ENCODE measurements at places on chromosomes 2 and 18. TPM values are rescaled to one million over a fixed set of nuclear protein-coding genes. Genes with fewer than 3 reads are reported as not detected.

The GTF2A1L gene
- total RNA-seq = not detected

The CPO gene
- total RNA-seq = not detected

The BCL2 gene
- 13.3 TPM for total RNA-seq

DNA sequence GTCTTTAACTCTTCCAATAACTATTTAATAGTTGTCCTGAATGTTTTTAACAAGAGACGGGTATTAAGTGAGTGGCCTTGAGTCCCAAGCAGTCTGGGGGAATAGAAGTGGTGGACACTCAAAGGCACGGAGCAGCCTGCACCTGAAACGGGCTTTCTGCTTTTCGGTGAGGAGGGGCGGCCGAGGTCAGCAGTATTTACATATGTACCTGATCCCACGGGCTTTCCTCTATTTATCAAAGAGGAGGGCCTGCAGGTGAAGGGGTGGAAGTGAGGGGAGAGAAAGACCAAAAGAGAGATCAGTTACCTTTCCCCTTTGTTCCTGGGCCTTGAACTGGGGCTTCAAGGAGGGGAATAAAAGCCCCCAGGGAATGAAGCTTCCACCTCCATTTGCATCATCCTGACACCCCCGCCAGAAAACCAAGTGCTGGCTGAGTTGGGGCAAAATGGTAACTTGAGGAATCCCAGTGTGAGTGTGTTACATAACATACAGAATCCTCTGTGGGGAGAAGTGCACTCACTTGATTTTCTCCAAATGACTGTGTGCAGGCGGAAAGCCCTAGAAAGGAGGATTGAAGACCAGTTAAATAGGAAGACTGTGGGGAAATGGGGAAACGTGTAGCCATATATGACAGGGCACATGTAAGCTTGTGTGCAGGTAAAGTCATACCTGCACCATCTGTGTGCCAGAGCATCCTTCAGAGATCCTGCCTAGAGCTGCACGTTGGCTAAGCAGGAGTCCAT, 12.4 kb downstream of the POU3F3 start:
- DNase-seq = no peak

- no peak for DNase-seq
Measured at GRCh38 chr2:9032121-9032520, 28.6 kb upstream of the MBOAT2 start.

The CDH2 gene
- 0.16 TPM for total RNA-seq

DNA sequence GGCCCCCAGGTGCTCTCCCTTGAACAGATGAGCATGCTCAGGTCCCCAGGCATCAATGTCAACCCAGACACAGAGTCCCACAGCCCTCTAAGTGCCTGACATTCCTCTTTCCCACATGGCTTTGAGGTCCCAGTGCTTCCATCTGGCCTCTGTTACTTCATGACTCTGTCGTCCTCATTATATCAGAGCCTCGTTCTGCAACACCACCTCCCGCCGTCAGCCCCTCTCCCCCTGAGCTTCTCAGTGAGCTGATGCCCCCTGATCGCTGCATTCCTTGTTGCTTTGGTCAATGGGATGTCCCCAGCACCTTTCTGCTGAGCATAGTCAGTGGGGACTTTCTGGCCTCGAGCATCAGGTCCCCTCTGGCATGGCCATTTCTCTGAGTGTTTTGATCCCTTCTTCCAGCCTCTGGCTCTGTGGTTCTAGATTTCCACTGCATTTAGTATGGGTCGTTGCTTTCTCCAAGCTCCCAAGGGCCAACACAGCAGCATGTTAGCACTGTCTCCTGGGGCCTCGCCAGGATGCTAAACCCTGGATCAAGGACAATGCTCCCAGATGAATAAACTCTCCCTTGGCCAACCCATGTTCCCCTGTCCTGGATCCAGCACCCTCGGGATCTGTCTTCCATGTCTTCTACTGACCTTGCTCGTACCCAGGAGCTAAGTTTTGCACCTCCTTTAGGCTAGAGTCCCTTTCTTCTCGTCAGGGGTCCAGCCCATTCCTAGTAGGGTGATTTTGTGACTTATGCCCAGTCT, 143.2 kb upstream of the TWIST2 start:
- peak; percentile 28 for DNase-seq

- no peak for DNase-seq
Measured at GRCh38 chr2:239644011-239644410, 243.2 kb upstream of the HDAC4 start.

DNA sequence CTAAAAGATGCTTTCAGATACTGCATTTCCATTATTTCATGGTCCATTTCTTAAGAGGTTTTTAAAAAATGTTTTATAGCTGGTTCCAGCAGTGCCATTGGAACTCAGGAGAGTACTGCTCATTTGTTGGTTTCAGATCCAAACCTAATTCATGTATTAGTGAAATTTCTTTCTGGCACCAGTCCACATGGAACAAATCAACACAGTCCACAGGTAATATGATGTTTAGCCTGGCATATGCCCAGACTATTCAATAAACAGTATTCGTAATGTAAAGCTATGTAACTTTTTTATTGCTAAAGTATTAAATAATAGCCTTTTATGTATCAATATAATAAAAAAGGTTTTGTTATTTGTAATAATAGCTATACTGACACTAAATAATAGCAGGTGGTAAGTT, 134.5 kb downstream of the BIRC6 start:
- no peak for DNase-seq

GRCh38 chr2:196155575-196155974, 15.8 kb downstream of the STK17B start:
- no peak for DNase-seq

- DNase-seq = no peak
Measured at GRCh38 chr18:70754486-70754885, 465.6 kb downstream of the SOCS6 start.

The IL36RN gene
- total RNA-seq = not detected

DNA sequence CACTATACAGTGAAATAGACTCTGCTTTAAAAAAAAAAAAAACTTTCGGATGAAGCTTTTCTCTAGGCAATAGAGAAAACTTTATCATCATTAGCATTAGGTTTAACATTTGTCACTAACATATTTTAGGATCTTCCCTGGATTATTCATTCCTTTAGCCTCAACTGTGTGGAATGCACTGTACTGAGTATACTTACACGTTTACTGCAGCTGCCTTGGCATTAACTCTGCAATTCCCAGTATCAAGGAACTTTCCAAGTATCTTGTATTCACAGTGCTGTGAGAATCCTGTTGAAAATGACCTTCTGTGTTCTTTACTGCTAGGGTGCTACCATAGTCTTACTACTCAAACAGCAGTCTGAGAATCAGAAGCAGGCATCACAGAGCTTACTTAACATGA, 328.2 kb upstream of the COL3A1 start:
- DNase-seq = no peak

- DNase-seq = no peak
Measured at GRCh38 chr2:121360566-121361300, 75.7 kb upstream of the TFCP2L1 start.

DNA sequence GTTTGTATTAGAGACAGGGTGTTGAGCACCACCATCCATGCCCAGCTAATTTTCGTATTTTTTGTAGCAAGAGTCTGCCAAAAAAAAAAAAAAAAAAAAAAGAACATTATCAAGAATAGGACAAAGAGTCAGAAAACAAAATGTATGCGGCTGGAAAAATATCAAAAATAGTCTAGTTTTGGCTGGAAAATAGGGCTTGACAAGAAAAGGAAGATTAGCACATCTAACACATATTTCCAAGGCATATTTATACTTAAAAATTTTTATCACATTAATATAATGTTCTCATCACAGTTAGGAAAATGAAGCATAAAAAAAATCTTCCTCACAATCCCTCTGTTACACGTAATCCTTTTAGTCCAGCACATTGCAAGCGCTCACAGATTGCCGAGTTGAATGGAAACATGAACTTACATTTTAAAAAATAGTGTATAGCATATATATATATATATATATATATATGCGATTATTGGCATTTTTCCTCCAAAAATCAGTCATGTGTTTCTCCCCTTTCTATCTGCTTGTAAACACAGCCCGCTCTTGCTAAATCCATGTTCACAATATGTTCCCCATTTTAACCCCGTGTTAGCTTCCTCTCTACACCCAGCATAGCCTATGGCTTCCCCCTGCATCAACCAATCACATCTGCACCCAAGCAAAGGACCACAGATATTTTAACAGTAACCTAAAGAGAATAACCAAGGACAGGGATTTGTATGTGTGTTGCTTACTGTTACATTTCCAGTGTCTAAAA, 183.0 kb downstream of the AFF3 start:
- no peak for DNase-seq

- no peak for DNase-seq
Measured at GRCh38 chr2:135532581-135532980, 1.3 kb downstream of the R3HDM1 start.

GRCh38 chr2:118309946-118310680, 221.8 kb downstream of the INSIG2 start:
- no peak for DNase-seq

DNA sequence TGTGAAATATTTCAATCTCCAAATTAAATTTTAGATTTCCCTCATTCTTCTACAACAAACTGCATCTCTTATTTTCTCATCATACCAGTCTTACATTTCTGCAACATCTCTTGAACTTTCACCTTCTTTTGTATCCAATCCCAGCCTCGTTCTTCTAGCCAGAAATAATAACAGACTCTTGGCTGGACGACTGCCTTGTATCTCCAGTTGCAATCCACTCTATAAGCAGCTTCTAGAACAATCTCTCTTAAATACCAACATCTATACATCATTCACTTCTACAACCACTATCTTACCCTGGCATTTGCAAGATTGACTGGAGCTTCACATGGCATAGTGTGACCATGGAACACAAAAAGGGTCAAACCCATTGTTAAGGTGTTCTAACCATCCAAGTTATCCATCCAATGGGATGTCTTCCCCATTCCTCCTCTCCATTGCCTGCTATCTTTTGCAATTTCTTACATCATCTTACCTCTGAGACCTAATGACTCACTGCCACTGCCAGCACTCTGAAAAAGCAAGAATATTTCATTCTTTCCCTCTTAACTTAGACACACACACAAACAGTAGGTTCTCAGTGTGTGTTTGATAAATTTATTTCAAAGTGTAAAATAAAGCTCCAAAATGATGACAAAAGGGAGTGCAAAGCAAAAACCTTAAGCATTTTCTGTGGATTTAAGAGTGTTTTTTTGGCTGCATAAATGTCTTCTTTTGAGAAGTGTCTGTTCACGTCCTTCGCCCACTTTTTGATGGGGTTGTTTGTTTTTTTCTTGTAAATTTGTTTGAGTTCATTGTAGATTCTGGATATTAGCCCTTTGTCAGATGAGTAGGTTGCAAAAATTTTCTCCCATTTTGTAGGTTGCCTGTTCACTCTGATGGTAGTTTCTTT, 145.6 kb downstream of the METTL4 start:
- DNase-seq = no peak
